ENCODE measurements at places on chromosomes 2 and 18.
A peak's percentile ranks its signal among the peaks of the same experiment; 100 is the strongest.

DNA sequence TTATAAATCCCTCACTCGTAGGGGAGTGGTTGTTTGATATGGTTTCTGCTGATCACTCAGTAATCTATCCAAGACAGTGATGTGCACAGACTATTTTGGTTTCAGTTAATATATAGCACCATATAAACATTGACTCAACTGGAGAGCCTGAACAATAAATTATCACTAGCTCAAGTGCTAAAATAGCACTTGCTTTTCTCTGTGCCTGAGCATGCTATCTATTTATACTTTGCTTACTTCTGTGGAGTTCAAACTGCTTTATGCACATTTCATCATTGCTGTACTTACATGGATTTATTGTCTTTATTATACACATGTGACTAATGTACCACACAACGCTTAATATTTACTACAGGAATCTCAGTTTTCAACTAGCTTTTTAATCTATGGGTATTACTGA is 133.6 kb downstream of the BCL2 start:
- no peak for DNase-seq

GRCh38 chr2:121282800-121283385 is 2.1 kb downstream of the TFCP2L1 start:
- DNase-seq, result no peak

DNA sequence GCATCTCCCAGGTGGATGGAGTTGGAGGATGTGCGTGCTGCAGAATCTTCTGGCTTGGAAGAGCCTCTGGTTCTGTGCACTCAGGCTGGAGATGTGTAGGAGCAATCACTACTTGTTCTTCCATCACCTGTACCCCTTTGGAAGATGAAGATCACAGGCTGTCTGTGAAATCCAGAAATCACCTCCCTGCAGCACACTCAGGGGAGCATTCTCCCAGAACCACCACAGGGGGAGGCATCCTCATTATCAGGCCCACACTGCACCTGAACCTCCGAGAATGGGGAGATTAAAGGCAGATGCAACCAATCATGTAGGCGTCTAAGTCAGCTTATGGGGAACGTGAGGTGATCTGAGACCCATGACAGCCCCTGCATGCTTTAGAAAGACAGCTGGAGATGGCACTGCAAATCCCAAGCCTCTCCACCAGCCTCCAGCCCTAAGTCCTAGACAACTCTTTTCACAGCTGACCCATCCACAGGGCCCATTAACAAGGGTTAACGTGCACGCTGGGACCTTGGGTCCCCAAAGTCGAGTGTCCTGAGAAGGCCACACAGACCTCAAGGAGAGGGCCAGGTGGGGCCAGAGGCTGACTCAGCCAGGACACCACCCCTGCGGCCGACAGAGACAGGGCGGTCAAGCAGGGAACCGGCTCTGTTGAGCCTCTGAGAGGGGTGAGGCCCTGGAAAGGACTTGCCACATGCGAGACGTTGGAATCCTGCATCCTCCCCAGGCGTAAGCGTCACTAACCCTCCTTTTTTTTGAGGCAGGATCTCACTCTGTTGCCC is 314.9 kb downstream of the EIPR1 start:
- DNase-seq, result no peak

- peak; percentile 22 for DNase-seq
These were observed 96.6 kb downstream of the SOCS6 start for GRCh38 chr18:70385474-70385873.

DNA sequence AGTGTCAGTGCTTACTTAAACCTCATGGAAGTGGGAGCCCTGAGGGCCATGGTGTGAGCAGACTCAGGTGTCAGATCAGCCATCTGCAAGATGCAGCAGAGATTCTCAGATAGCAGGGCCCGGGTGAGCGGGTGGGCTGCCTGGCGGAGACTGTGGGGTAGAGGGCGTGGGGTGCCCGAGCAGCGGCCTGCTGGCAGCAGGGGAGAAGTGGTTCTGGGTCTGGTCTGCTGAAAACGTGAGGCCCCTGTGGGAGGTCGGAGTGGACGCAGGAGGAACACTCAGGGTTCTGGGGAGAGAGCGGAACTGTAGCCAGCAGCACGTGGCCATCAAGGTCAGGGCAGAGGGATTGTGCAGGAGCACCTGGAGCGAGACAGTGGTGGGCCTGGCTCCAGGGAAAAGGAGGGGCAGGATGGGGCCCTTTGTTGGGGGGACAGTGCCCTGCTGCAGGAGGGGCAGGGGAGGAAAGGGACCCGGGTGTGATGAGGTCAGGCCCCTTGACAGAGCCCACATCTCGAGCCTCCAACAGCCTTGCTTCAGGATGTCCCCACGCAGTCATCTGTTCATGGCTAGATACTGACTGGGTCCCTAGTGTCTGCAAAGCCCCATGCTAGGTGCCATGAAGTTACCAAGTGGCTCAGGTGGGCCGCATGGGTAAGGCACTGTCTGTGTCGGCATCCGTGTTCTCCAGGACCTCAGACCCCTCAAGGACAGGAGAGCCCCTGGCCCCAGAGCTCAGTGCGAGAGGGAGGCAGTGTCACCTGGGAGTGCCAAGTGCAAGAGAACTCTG is 2.7 kb upstream of the ESPNL start:
- no peak for DNase-seq

DNA sequence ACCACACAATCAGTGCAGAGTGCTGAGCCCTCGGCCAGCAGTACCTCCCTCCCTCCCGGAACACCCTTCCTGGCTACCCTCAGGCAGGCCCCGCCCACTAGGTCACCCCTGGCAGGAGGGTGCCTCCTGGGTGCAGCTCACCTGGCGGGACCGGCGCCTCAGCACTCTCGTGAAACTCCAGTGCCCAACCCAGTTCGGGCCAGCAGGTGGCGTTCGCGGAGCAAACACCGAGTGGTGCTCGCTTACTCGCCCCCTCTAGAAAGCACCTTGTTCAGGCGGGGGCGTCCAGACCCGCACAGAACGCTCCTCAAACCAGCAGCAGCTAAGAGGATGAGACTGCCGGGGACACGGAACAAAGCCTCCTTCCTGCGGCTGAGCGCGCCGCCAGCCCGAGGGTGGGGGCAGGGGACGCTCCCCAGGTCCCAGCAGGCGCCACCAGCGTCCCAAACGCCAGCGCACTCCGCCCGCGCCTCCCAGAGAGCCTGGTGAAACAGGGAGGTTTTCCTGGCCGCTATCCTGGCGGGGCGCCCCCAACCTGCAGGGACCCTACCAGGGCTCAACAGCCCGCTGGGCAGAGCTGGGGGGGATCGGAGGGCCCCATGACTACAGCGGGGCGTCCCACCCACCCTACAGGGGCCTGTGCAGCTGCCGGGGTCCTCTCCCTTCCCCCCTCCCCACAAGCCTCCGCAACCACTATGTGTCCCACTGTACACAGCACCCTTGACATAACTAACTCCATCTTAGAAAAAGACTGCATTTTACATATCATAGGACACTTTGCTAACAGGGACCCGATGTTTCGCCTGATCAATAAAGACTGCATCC is 44.7 kb downstream of the MRPS5 start:
- peak; percentile 66 for DNase-seq

DNA sequence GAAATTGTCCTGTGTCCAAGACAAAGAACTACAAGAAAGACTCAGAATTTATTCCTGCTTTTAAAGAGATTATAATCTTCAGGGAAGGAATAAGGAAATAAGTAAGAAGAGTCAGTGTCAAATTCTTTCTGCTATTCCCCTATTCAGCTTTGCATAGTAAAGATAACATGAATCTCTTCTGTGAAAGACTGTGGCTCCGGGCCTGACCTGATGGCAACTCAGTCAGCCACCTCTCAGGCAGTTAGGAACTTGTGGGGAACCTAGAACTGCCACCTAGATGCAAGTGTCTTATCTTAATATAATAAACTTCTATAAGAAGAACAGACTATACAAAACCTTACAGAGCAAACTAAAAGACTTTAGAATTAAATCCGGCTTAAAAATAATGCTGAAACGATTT is 382.0 kb downstream of the RAD51AP2 start:
- DNase-seq, result no peak

DNA sequence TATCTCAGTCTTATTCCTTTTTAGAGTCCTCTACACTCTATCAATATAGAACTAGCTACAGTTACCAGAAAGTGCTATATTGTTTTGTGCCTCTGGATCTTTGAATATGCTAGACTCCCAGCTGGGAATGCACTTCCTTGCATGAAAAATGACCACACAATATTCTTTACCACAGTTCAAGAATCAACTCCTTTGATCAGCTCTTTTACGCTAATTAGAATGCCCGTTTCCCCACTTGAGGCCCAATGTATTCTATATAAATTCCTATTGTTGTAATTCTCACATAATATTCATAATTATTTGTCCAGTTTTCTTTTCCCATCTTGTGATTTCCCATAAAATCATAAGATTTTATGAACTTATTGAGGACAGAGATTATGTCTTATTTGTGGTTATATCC is 142.2 kb downstream of the UBE2E3 start:
- DNase-seq, result no peak

- DNase-seq, result peak; percentile 85
These were observed 224.4 kb upstream of the APCDD1 start for GRCh38 chr18:10230072-10230471.

DNA sequence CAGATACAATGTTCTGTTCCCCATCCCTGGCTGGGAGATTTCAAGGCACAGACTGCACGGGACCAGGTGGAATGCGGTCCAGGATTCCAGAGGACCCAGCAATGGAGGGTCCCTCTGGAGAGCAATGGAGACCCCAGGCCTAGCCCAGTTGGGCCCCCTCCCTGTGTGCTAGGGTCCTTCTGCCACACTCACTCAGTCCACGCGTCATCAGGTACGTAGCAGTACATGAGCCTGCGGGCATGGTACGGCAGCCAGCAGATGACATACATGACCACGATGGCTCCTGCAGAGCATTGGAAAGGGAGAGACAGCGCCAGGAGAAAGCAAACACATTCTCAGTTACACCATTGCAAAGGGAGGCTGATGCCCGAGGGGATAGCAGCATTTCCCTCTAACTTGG is 10.1 kb downstream of the NTSR2 start:
- no peak for DNase-seq

DNA sequence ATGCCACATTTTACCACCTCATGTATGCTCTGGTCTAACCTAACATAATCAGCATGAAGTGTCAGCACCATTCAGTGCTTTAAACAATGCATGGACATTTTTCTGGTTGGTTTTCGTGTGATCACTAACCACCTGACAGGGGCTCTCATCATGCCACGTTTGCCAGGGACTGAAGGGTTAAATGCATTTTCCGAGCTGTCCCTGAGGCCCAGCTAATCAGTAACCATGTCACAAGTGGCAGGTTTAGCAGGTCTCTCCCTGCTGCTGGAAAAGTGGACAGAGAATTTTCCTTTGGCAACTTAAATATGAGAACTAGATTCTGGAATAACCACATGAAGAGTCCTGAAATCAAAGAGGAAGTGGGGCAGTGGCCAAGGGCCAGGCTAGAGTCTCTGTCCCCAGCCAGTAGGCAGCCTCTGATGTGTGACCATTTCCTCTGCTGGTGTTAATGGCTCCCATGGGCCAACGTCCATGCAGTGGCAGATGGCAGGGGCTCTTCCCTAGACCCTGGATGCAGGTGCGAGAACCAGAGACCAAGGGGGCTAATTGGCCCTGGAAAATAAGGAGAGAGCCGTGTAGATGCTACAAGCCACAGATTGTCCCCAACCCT is 69.5 kb downstream of the TPGS2 start:
- no peak for DNase-seq

- DNase-seq, result peak; percentile 51
These were observed 26.9 kb downstream of the ACADL start for GRCh38 chr2:210198326-210198725.

GRCh38 chr2:25582077-25582830 is 91.1 kb downstream of the DTNB start:
- DNase-seq, result no peak

- DNase-seq, result no peak
These were observed 236.7 kb downstream of the TCF4 start for GRCh38 chr18:55351241-55351691.

GRCh38 chr2:165539985-165540384 is 70.5 kb downstream of the CSRNP3 start:
- DNase-seq, result no peak

- peak; percentile 2 for DNase-seq
These were observed 284.7 kb upstream of the ZC3H15 start for GRCh38 chr2:186201371-186201770.

DNA sequence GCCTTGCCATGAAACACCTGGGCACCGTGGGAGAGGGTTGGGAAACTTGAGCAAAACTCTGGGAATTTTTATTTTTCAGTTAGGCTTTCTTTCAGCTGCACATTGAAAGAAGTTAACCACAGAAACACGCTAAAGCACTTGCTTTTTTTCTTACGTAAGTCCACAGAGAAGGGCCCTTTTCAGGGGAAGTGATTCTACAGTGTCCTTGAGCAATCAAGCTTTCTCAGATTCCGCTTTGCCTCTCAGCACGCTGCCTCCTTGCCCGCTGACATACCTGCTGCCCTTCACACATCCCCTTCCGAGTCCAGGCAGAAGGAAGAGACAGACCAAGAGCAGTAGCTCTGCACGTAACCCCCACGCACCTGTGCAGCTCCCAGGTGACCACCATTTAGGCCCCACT is 135.5 kb upstream of the MYT1L start:
- DNase-seq, result no peak

DNA sequence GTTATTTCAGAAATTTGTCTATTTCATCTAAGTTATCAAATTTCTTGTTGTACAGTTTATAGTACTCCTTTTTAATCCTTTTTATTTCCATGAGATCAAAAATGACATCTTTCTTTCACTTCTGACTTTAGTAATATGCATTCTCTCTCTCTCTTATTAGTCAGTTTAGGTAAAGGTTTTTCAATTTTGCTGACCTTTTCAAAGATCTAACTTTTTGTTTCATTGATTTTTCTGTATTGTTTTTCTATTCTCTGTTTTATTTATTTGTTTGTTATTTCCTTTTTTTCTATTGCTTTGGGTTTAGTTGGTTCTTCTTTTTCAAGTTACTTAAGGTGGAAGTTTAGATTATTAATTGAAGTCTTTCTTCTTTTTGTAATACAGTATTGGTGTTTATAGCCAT is 294.2 kb downstream of the CCDC85A start:
- no peak for DNase-seq

DNA sequence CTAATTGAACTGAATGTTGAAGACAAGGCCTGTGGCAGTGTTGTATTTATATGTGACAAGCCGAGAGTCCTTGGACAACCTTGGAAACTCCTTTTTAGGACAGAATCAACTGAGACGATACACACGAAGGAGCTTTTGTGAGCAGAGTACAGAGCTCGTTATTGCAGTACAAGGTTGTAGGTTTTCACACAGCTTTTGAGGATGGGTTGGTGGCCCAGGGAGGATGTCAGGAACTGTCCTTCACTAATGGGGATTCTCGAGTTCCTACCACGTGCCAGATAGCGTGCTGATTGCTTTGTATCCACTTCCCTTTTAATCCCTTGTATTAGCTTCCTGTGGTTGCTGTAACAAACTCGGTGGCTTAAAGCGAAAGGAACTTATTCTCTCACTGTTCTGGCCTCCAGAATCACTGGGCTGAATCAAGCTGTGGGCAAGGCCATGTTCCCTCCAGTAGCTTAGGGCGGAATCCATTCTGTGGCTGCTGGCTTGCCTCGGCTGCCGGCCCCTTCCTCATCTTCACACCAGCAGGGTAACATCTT is 20.2 kb downstream of the INPP4A start:
- no peak for DNase-seq

GRCh38 chr2:208033701-208034502 is 8.6 kb upstream of the PLEKHM3 start:
- DNase-seq, result peak; percentile 52

Data from ELR (cell line).